ENCODE measurements at places on chromosomes 16 and 17. TPM values are rescaled to one million over a fixed set of nuclear protein-coding genes. Genes with fewer than 3 reads are reported as not detected.

The MYO18A gene
- total RNA-seq = 27.8 TPM

The AIPL1 gene
- not detected for total RNA-seq

The DNASE1L2 gene
- 1.2 TPM for total RNA-seq

The WFIKKN1 gene
- total RNA-seq = 0.56 TPM

The NAGLU gene
- 96.6 TPM for total RNA-seq

The AHSP gene
- not detected for total RNA-seq

The DNAH2 gene
- total RNA-seq = 0.03 TPM

The FBXL19 gene
- 24.3 TPM for total RNA-seq

The KIF2B gene
- not detected for total RNA-seq

The PLEKHH3 gene
- total RNA-seq = 26.7 TPM

The CLN3 gene
- total RNA-seq = 50.7 TPM

The PMFBP1 gene
- 2.8 TPM for total RNA-seq

The SEC14L1 gene
- total RNA-seq = 90.5 TPM

The GUCY2D gene
- total RNA-seq = not detected
